ENCODE measurements at places on chromosomes 3 and 15.

DNA sequence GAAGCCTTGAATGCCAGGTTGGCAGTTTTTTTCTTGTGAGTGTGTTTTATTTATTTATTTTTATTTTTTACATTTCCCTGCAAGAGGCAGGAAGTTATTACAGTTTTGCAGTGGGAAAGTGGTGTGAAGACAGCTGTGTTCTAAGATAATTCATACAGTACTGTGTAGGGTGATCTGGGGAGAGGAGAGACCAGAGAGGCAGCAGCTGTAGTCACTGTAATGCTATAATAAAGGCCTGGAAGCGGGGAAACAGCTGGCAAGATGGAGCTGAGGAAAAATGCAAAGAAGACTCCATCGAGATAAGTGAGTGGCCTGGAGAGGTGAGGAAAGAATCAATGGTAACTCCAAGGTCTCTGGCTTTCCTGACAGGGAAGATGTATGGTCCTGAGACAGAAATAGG lies 23.1 kb downstream of the CNTN3 start:
- DNase-seq = no peak

DNA sequence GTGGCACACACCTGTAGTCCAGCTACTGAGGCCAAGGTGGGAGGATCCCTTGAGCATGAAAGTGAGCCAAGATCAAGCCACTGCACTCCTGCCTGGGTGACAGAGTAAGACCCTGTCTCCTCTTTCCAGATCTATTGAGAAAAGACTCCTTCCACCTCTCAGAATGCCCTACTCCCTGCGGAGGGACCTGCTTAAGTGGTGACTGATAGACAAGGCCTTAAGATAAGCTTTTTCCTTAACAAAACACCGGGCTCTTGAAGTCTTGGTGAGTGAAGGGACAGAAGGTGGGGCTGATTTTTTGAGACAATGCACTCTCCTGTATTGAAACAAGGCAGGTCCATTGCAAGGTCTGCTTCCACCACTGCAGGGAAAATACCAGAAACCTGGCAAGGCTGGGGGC lies 338.4 kb upstream of the FRG2C start:
- no peak for DNase-seq

GRCh38 chr3:67713764-67714469 lies 59.5 kb upstream of the SUCLG2 start:
- no peak for DNase-seq

GRCh38 chr3:54841471-54841870 lies 86.4 kb downstream of the LRTM1 start:
- no peak for DNase-seq

DNA sequence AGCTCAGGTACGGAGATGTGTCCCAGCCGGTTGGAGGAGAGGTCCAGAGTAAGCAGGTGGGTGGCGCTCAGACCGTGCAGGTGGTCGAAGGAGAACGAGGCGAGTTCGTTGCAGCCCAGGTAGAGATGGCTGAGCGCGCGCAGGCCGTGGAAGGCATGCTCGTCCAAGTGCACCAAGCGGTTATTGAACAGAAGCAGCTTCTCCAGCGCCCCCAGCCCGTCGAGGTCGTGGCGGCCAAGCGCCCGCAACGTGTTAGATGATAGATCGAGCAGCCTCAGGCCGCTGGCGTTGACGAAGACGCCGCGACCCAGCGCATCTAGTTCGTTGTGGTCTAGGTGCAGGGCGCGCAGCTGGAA lies 648 bp downstream of the AMIGO3 start:
- DNase-seq = no peak

DNA sequence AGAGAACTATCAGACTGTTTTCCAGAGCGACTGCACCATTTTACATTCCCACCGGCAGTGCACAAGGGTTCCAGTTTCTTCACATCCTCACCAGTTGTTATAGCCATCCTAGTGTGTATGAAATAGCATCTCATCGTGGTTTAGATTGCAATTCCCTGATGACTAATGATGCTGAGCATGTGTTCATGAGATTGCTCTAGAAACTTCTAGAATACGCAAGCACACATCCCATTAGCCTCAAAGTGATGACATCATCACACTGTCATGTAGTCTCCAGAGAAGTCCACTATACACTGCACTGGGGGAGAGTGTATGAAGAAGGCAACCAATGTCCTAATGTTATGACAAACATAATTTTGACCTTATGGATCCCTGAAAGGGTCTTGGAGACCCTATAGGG lies 30.1 kb downstream of the FBLN2 start:
- DNase-seq = no peak

DNA sequence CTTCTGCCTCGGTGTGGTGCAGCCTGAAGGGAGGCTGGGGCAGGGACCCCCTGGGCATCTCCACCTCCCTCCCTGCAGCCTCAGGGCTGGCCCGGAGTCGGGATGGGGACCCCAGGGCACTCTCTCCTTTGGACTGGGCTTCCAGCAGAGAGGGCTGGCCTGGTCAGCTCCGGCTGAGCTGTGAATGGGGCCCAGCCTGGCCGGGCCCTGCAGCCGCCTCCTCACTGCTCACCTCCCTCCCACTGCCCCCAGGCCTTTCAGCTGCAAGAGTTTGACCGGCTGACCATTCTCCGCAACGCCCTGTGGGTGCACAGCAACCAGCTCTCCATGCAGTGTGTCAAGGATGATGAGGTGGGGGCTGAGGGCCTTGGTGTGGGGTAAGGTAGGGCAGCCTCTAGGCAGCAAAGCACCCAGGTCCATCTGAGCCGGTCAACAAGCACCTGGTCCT lies 36.0 kb downstream of the PSTPIP1 start:
- no peak for DNase-seq

DNA sequence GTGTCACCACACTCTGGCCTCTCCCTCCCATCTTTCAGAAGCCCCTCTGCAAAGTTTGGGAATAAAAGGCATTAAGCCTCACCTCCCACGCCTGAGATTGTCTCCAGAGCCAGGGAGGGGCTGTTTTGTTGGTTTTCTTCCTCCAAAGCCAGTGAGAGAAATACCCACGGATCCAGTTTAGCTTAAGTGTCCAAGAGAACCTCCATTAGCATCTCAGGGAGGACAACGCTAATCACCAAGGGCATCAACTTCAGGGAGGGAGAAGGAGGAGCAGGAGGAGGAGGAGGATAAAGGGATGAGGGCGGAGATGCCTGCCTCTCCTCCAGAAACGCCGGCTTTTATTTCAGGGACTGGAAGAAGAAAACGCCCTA lies 101.6 kb downstream of the SRGAP3 start:
- no peak for DNase-seq

- no peak for DNase-seq
These were observed 4.8 kb upstream of the NR2F2 start for GRCh38 chr15:96325541-96326327.

- DNase-seq = no peak
These were observed 24.4 kb downstream of the DCBLD2 start for GRCh38 chr3:98877132-98877531.

- DNase-seq = no peak
These were observed 3.9 kb upstream of the TLE3 start for GRCh38 chr15:70101459-70102113.

DNA sequence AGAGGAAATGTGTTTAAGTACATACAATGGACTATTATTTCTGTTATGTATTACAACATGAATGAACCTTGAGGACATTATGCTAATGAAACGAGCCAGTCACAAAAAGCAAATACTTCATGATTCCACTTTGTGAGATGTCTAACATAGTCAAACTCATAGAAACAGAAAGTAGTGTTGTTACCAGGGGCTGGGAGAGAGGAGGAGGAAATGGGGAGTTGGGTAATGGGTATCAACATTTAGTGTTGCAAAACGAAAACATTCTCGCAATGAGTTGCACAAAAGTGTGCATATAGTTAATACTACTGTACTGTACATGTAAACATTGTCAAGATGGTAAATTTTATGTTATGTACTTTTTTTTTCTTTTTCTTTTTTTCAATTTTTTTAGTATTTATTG lies 194.3 kb downstream of the IL5RA start:
- no peak for DNase-seq

DNA sequence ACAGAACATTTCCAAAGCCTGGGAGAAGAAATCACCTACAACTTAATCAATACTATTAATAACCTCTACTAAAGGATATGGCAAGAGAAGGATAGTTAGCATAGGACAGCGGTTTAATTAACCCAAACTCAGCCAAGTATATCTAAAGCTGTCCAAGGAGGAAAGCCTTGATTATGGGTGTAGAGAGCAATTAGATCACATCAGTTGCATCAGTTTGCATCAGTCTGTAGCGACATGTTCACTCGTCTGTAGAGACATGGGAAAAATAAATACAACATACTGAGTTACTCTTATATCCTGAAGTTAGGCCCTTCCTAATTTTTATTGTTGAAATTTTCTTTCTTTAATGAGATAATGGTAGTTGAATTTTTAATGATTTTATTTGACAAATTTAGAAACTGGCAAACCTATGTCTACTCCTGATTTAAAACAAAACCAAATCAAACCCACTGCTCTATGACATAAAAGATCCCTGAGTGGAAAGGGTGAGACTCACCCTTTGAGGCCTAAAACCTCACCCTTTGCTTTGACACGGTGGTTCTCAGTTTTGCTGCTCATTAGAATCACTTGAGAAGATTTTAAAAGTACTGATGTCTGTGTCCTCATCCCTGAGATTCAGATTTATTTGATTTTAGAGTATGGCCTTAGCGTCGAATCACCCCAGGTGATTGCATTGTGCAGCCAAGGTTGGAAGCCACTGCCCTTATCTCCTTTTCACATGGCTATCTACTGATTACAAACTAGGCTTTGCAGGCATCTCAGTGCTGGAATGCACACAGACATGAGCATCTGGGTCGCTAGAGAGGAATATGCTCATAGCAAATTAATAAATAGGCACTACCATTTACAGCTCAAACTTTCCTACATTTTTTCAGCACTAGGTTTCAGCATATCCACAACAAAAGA lies 2.8 kb upstream of the CLRN1 start:
- no peak for DNase-seq

DNA sequence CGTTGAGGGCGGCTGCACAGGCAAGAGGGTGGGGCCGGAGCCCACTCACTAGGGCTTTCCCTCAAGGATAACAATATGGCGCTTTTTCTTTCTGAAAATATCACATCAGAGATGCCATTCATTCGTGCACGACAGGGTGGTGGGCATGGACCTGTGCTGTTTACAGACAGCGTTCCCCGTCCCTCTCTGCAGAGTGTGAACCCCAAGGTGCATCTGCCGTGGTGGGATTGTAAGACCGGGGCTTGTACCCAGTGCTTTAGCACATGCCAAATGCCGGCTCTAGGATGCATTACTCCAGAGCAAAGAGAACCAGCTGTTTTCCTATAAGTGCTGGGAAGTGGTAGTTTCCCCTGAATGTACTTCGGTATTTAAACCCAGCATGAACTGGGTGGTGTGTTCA lies 37.0 kb downstream of the CHDH start:
- no peak for DNase-seq

GRCh38 chr3:72655131-72655551 lies 193.1 kb downstream of the SHQ1 start:
- no peak for DNase-seq

- no peak for DNase-seq
These were observed 594.2 kb downstream of the NAALADL2 start for GRCh38 chr3:175453361-175453760.
